Memory B cell (primary cell): ENCODE measurements at places on chromosomes 1 and 21.

DNA sequence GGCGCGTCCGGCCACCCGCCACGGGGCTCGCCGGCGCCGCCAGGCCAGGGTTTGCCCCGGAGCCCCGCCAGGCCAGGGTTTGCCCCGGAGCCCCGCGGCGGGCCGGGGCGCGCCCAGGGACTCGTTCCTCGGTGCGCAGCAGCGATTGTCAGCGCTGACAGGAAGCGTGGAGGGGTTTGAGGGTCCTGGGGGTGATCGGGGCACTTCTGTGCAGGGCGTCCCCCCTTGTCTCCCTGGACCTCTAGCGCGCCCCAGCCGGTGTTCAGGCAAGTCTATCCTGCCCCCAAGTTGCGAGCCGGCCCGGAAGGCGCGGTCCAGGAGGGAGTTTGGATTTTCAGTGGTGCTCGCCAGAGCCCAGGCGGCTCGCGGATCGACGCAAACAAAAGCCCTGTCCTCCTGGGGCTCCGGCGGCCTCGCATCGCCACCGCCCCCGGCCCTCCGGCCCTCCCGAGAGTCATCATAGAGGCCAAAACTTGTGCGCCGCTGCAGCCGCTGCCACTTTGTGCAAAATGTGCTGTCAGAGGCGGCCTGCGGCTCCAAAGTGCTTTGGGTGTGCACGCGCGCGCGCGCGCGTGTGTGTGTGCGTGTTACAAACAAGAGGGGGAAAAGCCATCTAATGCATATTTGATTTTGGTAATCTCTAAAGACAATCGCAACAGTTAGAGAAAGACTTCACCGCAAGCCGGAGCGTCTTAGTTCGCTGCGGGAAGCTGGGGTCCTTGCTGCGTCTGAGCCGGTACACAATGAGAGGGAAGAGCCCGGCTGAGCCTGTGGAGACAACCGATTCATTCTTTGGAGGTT, 1.0 kb downstream of the ROR1 start:
- peak; percentile 16 for DNase-seq

DNA sequence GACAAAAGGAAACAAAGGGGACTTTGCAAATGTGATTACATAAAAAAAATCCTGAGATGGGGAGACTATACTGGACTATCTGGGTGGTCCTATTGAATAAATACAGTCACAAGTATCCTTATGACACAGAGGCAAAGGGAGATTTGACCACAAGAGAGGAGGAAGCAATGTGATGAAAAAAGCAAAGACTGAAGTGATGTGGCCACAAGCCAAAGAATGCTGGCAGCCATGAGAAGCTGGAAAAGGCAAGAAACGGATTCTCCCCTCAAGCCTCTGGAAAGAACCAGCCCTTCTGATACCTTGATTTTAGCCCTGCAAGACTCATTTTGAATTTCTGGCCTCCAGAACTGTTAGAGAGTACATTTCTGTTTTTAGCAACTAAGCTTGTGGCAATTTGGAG, 36.4 kb downstream of the OLFML2B start:
- no peak for DNase-seq

- no peak for DNase-seq
Measured at GRCh38 chr1:9291914-9292360, 757 bp upstream of the SPSB1 start.

GRCh38 chr21:33373451-33373850, 29.8 kb upstream of the IFNGR2 start:
- DNase-seq: no peak

- DNase-seq: no peak
Measured at GRCh38 chr21:25908495-25908894, 173.7 kb downstream of the GABPA start.

DNA sequence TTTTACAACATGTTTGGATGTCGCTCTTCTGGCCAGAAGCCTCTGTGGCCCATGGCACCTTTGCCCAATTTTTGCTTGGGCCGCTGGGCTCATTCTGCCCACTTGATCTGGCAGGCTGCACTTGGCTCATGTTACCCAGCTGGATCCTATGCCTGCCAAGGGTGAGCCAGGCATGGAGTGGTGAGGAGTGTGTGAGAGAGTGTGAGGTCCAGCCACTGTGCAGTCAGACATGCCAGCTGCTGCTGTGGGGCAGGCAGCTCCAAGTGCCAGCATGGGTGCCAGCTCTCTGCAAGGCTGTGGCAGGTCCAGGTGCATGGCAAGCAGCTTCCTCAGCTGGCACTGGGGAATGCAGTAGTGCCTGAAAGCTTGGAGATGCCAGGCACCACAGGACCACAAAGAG, 71.0 kb downstream of the EBNA1BP2 start:
- DNase-seq: no peak

DNA sequence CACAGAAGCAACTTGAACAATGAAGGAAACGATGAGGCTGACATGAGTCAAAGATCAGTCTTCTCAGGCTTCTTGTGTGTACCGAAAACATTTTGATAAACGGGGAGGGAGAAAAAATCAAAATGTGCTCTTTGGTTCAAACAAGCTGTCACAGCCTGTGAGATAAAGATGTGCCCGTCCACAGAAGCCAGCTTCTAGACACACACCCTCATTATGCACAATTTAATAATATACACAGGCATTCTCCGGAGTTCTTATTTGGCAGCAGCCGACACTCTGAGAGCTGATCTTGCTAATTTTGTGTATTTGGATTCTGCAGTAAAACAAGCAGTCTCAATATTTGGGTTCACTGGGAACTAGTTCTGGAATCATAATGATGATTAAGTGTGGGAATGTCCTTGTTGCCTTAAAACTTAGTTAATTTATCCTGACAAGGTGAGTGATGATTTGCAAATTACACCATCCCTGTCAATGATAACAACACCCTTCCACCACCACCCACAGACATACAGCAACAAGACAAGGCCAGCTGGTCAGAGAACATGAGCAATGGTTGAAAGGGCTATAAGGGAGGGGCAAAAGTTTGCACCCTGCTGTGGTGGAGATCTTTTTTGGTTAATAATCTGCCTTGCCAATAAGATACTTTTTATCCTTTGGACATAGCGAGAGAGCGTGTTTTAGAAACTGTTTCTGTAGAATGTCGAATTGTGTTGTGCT, 269.9 kb upstream of the KIAA0040 start:
- no peak for DNase-seq

- DNase-seq: no peak
Measured at GRCh38 chr1:159172614-159173291, 1.3 kb downstream of the CADM3 start.

DNA sequence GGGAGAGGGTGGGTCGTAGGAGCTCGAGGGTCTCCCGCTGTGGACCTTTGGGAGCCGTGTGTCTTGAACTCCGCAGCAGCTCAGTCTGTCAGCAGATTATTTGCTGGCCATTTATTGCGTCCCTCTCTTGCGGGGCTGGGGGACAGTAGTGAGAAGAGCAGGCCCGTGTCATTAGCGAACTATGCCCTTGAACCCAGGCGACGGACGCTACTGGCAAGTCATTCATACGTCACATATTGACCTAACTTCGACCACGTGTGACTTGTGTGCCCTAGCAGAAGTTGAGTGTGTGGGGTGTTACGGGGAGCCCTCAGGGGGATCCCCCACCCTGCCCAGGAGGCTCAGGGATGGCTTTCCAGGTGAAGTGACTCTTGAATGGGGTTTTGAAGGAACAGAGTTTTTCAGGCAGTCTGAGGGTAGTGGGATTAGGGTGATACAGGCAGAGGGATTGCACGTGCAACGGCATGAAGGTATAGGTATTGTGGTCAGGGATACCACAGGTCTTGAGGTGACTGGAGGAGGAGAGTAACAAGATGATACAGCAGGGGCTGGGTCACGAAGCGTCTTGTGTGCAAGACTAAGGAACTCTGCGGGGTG, 13.0 kb downstream of the RCC1 start:
- DNase-seq: no peak

GRCh38 chr1:70947835-70948234, 99.8 kb downstream of the PTGER3 start:
- DNase-seq: no peak

DNA sequence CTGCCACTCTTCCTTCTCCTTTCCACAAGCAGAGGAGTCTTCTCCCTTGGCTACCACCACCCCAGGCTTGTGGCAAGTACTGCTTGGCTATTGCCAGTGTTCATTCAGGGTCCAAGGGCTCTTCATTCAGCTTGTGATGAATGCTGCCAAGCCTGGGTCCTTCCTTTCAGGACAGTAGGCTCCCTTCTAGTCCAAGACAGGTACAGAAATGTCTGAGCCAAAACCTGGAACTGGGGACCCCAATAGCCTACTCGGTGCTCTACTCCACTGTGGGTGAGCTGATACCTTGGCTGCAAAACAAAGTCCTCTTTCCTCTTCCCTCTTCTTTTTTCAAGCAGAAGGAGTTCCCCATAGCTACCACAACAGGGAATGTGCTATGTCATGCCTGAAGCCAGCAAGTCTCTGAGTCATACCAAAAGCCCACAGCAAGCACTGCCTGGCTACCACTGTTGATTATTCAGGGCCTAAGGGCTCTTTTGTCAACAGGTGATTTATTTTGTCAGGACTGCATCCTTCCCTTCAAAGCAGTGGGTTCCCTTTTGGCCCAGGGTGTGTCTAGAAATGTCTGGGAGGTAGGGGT, 268.9 kb downstream of the HHAT start:
- no peak for DNase-seq

DNA sequence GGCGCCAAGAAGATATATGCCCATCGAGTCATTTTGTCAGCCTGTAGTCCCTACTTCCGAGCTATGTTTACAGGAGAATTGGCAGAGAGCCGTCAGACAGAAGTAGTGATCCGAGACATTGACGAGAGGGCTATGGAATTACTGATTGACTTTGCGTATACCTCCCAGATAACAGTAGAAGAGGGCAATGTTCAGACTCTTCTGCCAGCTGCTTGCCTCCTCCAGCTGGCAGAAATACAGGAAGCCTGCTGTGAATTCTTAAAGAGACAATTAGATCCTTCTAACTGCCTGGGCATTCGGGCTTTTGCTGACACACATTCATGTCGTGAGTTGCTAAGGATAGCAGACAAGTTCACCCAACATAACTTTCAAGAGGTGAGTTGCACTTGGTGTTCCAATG, 19.1 kb downstream of the KLHL20 start:
- DNase-seq: no peak

DNA sequence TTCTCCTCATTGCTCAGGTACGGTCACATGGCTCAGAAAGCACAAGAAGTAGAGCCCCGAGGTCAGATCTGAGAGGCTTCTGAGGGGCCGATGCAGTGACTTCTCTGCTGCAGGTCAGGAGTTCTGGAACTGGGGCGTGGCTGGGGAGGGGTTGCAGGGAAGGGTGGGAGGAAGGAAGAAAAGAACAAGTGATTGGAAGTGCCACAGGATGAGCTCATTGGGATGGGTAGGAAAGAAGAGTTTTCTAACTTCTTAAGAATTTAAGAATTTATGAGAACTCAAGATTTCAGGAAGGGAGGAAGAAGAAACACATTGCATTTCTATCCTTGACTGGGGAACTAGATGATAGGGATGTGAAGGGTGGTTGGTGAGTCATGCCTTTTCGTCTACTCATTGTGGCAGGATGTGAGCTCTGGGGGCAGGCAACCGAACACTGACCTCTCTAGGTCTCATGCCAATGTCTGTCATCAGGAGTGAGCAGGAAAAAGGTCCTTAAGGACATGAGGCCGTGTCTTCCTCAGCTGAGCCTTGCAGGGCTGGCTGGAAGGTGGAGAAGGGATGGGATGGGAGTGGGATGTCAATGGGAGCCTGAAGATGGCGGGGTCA, 497 bp downstream of the FCRLB start:
- no peak for DNase-seq

DNA sequence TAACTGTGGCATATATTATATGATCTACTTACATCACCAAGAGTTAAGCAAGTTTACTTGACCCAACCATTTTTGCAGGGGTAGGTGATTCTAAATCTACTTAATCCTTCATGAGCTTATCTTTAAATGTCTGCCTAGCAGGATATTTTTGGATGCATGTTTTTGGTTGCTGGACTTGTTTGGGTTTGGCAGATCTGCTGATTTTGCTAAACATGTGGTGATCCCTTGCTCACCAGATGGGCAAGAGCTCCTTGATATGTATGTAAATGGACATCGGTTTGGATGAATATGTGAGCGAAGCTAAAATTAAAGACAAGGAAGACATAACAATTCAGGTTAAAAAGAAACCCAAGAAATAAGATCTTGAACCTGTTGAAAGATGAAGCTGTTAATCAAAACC, 36.7 kb downstream of the FMN2 start:
- DNase-seq: no peak

- DNase-seq: no peak
Measured at GRCh38 chr1:113073479-113073950, 517 bp downstream of the LRIG2 start.

- no peak for DNase-seq
Measured at GRCh38 chr1:247548092-247548491, 842 bp upstream of the GCSAML start.

GRCh38 chr1:224539971-224540370, 76.1 kb upstream of the CNIH3 start:
- DNase-seq: no peak

DNA sequence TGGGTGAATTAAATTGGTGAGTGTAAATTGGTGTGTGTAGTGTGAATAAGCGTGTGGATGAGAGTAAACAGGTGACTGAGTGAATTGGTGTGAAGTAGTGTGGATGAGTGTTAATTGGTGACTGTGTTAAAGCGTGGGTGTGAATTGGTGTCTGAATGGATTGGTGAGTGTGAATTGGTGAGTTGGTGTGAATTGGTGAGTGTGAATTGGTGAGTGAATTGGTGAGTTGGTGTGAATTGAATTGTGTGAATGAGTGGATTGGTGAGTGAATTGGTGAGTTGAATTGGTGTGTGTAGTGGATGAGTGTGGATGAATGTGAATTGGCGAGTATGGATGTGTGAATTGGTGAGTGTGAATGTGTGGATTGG, 8.3 kb downstream of the AURKAIP1 start:
- DNase-seq: no peak

DNA sequence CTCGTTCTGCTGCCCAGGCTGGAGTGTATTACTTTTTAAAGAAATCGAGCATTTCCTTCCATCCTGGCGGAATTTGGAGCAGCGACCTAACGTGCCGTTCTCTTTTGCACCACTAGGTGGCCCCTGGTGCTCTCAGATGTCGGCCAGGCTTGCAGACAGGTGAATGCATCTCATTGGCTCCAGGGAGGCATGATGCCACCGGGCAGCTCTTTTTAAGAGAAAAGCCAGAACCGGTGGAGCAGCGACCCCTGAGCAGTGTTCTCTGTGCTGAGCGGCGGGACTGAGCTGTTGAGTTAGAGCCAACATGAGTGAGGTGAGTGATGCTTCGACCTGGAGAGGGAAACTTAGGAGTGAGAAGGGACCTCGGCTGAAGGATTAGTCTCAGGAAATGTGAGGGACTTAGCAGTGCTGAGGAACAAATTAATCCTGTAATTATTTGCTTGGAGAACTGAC, at the start of gene PCP4:
Gene PCP4, plus strand, starts transcription at position 241 of the 453 bp plus-strand sequence. Its CDS starts 64 bp downstream, at position 305.
- DNase-seq: peak; percentile 24

GRCh38 chr21:44618504-44618903, 6.6 kb downstream of the KRTAP10-8 start:
- DNase-seq: no peak
